ENCODE measurements at places on chromosomes 11 and 22.
A peak's percentile ranks its signal among the peaks of the same experiment; 100 is the strongest.

DNA sequence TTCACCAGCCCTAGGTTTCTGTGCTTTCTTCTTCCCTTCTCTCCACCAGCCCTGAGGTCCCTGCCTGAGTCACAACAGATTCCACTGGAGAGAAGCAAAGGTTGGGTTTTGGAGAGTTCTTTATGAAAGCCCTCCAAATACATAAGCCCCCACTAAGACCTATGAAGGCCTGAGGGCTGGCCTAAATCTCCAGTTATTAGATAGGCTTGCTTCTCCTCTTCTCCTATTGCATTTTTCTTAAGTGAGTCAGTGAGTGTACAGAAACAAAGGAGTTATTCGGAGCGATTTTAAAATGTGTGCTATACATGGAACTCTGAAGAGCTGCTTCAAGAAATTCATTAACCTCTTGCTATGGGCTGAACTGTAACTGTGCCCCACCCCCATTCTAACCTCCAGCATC lies 1057.3 kb downstream of the OPCML start:
- no peak for DNase-seq

GRCh38 chr11:134468796-134469195 lies 56.8 kb upstream of the B3GAT1 start:
- DNase-seq, result no peak

DNA sequence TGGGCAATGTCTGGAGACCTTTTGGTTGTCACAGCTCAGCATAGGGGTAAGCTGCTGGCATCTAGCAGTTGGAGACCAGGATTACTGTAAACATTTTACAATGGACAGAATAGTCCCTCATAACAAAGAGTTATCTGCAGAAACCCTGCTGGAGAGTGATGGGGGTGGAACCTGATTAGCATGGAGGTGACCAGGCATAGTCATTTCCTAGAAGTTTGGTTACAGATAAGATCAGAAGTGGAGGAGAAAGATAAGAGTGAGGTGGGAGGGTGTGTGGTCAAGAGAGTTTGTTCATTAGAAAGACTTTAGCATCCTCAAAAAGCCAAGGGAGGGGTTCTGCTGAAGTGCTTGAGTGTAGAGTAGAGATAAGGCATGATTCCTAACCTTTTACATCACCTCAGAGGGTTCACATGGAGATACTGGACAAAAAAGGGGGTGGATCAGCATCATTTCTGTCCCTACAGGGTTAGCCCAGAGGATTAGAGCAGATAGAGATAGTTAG lies 38.8 kb downstream of the PRDM11 start:
- DNase-seq, result no peak

DNA sequence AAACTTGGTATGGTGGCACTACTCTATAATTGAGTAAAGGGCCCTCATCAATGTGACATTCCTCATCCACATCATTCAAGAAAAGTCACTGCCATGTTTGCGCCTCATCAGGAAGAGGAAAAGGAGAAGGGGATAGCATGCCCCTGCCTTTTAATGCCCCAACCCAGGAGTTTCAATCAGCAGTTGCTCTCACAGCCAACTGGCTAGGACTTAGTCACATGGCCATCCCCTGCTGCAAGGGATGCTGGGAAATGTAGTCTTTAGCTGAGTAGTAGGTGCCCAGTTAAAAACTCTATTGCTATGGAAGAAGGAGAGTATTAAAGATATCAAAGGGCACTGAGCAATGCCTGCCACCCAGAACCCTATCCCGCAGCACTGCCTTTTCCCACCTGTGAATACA lies 10.9 kb upstream of the CCND1 start:
- no peak for DNase-seq

DNA sequence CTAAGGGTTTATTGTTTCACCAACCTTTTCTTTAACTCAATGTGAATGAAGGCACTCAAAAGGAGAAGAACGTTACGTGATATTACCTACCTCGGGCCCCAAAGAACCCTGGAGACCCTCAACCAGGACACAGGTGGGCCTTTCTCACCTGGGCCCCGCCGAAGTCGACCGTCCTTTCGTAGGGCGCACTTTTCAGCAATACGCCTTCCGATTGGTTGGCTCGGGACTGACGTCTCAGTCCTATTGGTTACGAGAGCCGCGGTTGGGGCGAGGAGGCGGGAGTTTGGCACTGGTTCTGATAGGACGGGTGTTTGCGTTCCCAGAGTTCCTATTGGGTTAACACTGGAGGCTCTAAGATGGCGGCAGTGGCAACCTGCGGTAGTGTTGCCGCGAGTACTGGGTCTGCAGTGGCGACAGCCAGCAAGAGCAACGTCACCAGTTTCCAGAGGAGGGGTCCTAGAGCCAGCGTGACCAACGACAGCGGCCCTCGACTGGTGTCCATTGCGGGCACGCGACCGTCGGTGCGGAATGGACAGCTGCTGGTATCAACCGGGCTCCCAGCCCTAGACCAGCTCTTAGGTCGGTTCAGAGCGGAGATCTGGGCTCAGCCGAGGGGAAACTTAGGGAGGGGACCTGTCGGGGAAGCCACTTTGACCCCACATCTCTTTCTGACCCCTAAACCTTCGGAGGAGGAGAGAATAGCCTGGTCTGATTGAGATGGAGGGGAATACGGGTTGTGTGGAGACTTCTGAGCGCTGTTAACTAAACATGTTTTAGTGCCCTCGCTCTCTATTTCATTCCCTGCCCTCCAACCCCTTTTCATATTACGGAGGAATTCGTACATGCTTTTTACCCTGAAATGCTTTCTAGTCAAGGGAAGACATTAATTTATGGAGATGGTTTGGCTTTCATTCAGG lies at the start of the genes ELP4 and IMMP1L:
Gene ELP4 (plus strand): TSS at position 339 of the 917 bp plus-strand sequence. CDS start 18 bp downstream, at position 357.
Gene IMMP1L (minus strand): TSS at position 194 of the 917 bp plus-strand sequence. CDS start 46,346 bp downstream, outside the sequence.
- DNase-seq, result peak; percentile 100

- DNase-seq, result no peak
Observed at GRCh38 chr11:46808799-46809431, 37.2 kb downstream of the CKAP5 start.

DNA sequence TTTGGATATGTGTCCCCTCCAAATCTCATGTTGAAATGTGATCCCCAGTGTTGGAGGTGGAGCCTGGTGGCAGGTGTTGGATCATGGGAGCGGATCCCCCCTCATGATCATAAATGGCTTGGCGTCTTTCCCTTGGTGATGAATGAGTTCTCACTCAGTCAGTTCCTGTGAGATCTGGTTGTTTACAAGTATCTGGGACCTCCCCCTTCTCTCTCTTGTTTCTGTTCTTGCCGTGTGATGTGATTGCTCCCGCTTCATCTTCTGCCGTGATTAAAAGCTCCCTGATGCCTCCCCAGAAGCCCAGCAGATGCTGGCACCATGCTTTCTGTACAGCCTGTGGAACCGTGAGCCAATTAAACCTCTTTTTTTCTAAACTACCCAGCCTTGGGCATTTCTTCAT lies 102.2 kb downstream of the SEZ6L start:
- no peak for DNase-seq

DNA sequence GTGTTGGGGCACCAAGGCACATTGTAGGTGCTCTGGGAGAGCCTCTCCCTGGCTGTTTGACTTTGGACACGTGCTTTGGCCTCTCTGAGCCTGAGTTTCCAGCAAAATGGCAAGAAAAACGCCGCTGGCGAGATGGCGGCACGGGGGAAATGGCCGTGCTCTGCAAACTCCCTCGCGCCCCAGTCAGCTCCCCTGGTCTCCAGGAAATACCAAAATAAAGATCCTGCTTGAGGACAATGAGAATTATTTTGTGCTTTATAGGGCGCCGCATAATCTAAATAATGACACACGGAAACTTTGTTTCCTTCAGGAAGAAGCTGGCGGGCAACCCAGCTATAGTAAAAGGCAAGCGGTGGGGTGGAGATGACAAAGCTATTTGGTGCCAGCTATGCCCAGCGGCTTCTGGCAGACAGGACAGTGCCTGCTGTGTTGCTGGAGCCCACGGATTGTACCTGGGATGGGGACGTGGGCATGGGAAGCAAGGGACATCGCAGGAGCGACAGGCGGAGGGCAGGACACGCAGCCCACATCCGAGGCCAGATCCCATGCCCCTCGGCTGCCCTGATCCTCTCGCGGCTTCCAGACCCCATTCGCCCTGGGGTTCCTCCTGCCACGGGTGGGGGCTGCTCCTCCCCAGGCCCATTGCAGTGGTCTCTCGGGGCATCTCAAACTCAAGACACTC lies 26.3 kb upstream of the RFPL3 start:
- no peak for DNase-seq

DNA sequence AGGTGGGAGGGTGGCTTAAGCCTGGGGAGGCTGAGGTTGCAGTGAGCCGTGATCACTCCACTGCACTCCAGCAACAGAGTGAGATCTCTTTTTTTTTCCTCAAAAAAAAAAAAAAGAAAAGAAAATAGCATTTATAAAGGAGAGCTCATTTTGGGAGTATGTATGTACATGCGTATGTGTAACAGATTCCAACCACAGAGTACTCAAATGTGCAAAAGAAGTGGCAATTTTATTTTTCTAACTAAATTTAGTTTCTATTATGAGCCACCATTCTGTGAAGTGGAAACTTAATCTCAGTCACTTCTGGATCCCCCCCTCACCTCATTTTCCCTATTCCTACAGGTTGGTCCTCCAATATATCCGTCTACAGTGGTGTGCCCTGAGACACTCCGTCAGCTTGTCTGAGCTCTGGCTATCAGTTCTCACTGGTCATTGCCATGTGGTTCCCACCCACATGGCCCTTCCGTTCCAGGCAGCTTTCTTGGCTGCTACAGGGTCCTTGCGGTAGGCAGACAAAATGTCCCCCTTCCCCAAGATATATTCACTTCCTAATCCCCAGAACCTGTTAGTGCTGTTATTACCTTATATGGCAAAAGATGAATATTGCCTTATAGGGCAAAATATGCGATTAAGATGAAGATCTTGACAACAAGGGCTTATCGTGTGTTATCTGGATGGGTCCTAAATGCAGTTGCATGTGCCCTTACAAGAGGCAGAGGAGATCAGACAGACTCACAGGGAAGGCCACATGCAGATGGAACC lies 35.8 kb upstream of the TSKU start:
- no peak for DNase-seq

GRCh38 chr11:27166130-27166529 lies 125.5 kb downstream of the BBOX1 start:
- DNase-seq, result no peak

DNA sequence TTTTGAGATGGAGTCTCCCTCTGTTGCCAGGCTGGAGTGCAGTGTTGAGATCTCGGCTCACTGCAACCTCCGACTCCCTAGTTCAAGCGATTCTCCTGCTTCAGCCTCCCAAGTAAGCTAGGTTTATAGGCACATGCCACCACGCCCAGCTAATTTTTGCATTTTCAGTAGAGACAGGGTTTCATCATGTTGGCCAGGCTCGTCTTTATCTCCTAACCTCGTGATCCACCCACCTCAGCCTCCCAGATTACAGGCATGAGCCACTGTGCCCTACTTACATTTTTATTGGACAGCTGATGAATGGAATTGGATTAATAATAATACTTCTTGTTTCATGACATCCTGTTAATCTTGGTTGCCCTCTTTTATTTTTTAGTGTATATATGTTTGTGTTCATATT lies 3.0 kb upstream of the MRGPRD start:
- no peak for DNase-seq

GRCh38 chr11:99822846-99823565 lies 802.3 kb downstream of the CNTN5 start:
- no peak for DNase-seq

Measured in NCI-H2171 (cell line).